ENCODE measurements at places on chromosomes 12 and 14. TPM values are rescaled to one million over a fixed set of nuclear protein-coding genes. Genes with fewer than 3 reads are reported as not detected.

GRCh38 chr12:87585882-87586557 lies 443.2 kb downstream of the C12orf50 start:
- DNase-seq: no peak

DNA sequence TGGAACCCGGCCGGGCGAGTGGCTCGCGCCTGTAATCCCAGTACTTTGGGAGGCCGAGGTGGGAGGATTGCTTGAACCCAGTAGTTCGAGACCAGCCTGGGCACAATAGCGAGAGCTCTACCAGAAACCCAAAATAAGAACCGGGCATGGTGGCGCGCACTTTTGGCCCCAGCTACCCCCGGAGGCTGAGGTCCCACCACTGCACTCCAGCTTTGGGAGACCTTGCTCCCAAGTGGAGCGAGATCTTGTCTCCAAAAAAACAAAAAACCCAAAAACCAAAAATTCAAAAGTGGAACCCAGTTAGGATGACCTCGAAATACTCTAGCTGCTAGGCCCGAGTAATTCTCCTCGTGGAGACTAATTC lies 769 bp upstream of the VTI1B start:
- no peak for DNase-seq

DNA sequence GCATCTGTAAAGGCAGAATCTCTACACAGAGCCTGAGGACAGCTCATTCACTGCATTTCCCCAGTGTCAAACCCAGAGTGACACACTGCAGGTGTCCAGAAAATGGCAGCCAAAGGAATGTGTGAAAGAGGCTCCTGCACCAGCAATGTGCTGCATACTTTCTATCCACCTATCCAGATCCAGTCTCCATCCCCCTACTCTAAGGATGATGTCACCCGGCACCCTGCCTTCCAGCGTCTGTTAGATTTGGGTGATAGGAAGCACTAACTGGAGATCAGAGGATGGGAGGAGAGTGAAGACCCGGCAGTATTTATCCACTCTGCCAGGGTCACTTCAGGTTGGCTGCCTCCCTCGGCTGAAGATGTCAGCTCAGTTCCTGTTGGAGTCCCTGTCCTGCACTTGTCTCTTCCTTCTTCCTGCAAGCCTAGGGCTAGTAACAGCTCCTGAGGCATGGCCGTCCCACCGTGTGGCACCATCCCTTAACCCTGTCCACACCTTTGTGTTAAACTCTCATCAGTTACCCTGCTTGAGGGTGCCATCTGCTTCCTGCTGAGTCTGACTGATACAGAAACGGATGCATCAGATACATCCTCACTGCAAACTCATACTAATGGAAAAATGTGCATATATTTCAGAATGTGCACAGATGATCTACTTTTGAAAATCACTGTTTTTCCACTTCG lies 13.0 kb upstream of the GPR68 start:
- no peak for DNase-seq

DNA sequence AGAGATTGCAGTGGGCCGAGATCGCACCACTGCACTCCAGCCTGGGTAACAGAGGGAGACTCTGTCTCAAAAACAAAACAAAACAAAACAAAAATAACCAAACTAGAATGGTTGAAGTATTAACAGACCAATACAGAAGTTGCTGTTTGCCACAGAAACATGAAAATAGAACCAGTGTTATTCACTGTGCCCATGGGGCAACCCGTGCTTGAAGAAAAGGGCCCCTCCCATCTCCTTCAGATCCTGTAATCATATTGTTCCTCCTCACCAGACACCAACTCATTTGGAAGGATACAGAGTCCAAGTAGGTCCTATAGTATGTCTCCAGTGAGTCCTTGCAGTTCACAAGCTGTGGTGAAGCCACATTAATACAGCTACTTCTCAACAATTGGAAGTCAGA lies 30.9 kb downstream of the SLC35F4 start:
- no peak for DNase-seq

The WSCD2 gene
- total RNA-seq: 3.3 TPM

The MEG3 gene
- 43.3 TPM for total RNA-seq

All from uterus (tissue), 4 donors.